ENCODE measurements at places on chromosomes 3 and 15.

GRCh38 chr3:157832588-157832987 lies 273.6 kb downstream of the SHOX2 start:
- DNase-seq, result no peak

GRCh38 chr3:64224826-64225610 lies at the start of gene PRICKLE2:
Gene PRICKLE2 (minus strand): TSS chr3:64225466. CDS start chr3:64198927, 26,539 bp downstream.
- DNase-seq, result peak; percentile 38

DNA sequence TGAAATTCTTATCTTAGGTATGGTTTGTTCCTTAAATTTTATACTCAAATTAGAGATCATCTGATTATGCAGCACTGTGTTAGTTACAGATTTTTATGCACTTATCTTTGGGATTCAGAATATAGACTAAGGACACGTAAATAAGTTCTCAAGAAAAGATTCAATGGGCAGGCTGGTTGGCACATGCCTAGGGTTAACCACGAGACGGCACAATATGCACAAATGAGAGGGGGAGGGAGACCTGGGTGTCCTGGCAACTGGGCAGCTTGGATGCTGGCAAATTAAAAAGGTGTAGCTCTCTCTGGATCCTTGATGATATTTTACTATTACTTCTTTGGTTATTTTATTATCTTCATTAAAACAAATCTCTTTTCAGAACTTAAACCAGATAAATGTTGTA lies 672 bp downstream of the AADAC start:
- no peak for DNase-seq

DNA sequence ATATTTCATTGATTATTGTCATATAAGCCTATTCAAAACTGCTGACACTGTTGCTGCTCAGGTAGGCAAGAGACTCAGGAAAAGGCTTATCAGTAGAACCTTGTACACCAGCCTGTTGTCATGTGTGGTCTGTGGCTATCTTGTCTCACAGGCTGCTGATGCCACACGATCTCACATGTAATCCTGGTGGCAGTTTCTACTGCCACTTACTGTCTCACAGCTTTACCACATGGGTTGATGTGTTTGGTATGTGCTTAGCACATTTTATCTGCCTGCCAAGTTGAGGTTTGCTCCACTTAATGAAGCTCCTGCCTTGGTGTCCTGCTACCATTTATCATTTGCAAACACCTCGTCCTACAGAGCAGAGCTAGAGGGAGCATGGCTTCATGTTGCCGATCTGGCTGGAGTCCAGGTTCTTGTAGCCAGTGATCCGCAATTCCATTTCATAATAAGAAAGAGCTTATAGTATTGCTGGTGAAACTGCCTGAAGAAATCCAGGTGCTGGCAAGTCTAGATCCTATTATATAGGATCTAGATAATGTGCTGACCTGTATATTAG lies 637.9 kb downstream of the NLGN1 start:
- DNase-seq, result no peak

- DNase-seq, result no peak
Measured at GRCh38 chr3:56867671-56868070, 65.9 kb upstream of the ARHGEF3 start.

GRCh38 chr3:46208167-46208704 lies at the start of gene CCR1:
Gene CCR1 (minus strand): TSS chr3:46208313. CDS start chr3:46204313, 4,000 bp downstream.
- DNase-seq, result no peak

DNA sequence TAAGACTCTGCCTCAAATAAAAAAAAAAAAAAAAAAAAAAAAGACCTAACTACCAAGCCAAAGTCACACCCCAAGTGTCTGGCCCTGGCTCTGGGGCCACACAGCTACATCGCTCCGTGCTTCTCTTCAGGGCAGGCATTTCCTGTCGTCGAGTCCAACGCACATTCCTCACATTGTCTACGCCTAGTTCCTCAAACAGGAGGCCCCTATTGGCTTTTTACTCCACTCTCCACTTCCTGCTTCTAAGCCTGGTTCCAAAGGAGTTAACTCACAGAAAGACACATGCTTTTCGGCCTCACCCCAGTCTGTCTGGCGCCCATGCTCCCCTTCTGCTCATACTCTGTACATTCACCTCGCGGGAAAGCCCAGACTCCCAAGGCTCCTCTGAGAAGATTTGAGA lies 28.8 kb downstream of the KNG1 start:
- DNase-seq, result no peak

DNA sequence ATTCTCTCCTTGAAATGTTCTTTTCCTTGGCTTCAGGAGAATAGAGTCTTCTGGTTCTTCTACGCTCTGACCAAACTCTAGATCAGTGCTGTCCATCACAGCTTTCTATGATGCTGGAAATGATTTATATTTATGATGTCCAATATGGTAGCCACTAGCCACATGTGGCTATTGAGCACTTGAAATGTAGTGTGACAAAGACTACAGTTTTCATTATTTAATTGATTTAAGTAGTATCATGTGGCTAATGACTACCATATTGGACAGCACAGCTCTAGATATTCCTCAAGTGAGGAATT lies 2.9 kb downstream of the LNP1 start:
- no peak for DNase-seq

- DNase-seq, result no peak
Measured at GRCh38 chr15:39625451-39625850, 44.6 kb downstream of the THBS1 start.

DNA sequence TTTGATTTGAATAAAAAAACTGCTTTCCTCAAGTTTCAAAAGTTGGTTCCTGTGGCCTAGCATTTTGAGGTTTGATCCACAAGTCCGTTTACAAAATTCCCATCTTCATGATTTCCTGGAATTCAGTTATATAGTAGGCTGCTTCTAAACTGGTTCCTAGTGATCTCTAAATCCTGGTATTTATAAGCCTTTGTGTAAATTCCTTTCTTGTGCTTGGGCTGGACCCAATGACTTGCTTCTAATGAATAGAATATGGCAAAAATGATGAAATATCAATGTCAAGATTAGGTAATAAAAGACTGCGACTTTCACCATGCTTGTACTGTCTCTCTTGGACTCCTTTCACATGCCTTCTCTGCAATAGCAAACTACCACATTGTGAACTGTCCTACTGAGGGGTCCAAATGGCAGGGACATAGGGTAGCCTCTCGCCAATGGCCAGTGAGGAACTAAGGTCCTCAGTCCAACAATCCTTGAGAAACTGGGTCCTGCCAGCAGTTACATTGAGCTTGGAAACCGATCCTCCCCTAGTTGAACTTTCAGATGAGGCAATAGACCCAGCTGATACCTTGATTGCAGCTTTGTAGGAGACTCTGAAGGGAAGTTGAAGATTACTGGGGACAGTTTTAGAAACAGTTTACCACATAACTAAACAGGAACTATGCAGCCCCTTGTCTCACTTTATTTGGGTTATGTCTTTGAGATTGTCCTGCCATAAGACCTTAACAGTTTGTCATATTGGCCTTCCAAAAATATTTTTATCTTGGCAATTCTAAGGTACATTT lies 303.9 kb upstream of the TBC1D5 start:
- no peak for DNase-seq

GRCh38 chr3:82561784-82562183 lies 800.3 kb upstream of the GBE1 start:
- no peak for DNase-seq

- no peak for DNase-seq
Measured at GRCh38 chr3:124934577-124934976, at the start of gene MUC13. Gene MUC13 (minus strand): TSS chr3:124934751. CDS start chr3:124934712, 39 bp downstream.
